ENCODE measurements at places on chromosomes 4 and X. TPM values are rescaled to one million over a fixed set of nuclear protein-coding genes. Genes with fewer than 3 reads are reported as not detected.

DNA sequence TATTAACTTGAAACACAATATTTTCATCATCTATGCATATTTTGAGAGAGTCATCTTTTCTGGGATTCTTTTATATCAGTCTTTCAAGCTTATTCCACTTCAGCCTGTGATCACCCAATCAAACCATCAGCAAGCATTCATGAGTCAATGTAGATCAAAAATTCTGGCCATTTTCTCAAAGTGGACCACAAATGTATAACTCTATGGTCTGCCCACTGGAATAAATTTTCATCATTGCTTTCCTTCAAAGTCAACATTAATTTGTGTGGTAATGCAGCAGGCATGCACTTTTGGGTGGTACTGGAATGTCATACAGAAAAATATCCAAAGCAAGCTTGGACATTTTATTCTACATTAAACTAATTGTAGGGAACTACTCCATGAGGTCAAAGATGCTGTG is 1013.0 kb downstream of the STIM2 start:
- no peak overlapping the region for H3K4me3 ChIP-seq
- no peaks in the 10 kb centered on the region for H3K27me3 ChIP-seq
- H3K36me3 ChIP-seq: no peaks in the 10 kb centered on the region
- no peaks in the 10 kb centered on the region for H3K4me1 ChIP-seq

DNA sequence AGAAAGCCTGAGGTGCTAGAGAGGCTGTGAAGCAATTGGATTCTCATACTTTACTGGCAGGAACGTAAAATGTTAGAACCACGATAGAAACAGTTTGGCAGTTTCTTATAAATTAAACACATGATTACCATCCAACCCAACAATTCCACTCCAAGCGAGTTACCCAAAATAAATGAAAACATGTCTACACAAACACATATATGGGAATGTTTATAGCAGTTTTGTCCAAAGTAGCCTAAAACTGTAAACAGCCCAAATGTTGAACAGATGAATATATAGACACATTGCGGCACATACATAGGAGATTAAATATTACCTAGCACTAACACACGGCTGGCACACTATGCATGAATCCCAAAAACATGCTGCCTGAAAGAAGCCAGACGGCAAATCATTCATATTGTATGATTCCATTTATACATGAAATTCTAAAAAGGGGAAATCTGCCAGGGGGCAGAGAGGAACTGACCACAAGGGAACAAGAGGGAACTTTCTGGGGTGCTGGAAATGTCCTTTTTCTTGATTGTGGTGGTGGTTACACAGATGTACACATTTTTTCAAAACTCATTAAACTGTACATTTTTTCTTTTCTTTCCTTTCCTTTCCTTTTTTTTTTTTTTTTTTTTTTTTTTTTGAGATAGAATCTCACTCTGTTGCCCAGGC is 50.4 kb upstream of the SLC25A4 start:
- DNase-seq: no peak

DNA sequence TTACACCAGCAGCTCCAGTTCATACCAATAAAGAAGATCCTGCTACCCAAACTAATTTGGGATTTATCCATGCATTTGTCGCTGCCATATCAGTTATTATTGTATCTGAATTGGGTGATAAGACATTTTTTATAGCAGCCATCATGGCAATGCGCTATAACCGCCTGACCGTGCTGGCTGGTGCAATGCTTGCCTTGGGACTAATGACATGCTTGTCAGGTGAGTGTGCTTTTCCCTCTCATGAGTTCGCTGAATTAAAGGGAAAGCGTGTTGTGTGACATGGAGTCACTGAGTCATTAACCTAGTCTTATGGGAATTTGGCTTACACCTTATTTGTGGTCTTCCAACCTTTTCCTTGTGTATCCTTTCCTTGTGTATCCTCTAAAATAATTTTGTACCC is 15.9 kb downstream of the TMEM165 start:
- peaks cover 35% of the 10 kb centered on the region for H3K36me3 ChIP-seq
- H3K4me3 ChIP-seq: no peak overlapping the region
- peaks cover 2% of the 10 kb centered on the region for H3K4me1 ChIP-seq
- H3K27me3 ChIP-seq: no peaks in the 10 kb centered on the region
- no peak for DNase-seq

GRCh38 chrX:48972220-48973164 is 848 bp upstream of the KCND1 start:
- H3K4me1 ChIP-seq: peaks cover 16% of the 10 kb centered on the region
- peaks cover 20% of the 10 kb centered on the region for H3K36me3 ChIP-seq
- H3K4me3 ChIP-seq: peak overlapping the region; percentile 27
- peaks cover 8% of the 10 kb centered on the region for H3K27me3 ChIP-seq
- DNase-seq: no peak

DNA sequence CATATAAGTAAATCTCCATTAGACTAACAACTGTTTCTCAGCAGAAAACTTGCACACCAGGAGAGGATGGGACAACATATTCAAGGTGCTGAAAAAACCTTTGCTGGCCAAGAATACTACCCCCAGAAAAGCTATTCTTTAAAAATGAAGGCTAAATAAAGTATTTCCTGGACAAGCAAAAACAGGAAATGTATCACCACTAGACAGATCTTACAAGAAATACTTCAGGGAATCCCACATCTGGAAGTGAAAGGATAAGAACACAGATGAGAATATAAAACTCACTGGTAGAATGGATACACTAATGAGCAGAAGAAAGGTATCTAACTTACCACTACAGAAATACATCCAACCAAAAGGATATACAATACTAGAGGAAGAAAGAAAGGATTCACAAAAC is 27.0 kb upstream of the ADH1C start:
- DNase-seq: no peak
- no peaks in the 10 kb centered on the region for H3K4me1 ChIP-seq
- H3K36me3 ChIP-seq: no peaks in the 10 kb centered on the region

GRCh38 chr4:169226565-169226964 is 44.2 kb downstream of the SH3RF1 start:
- no peak for DNase-seq
- no peaks in the 10 kb centered on the region for H3K27me3 ChIP-seq
- H3K4me3 ChIP-seq: no peak overlapping the region
- no peak overlapping the region for H3K27ac ChIP-seq

GPR143 gene
- not detected for total RNA-seq

MAGEE1 gene
- total RNA-seq: 10.2 TPM

MAGED1 gene
- total RNA-seq: 31.2 TPM

Data from T-cell (primary cell).